Stimulated activated CD4-positive, alpha-beta T cell treated with anti-CD3 and anti-CD28 coated beads, Interleukin-15, amount 100 ng/mL, for 1 hour (primary cell): ENCODE measurements at places on chromosomes 7 and 10.

DNA sequence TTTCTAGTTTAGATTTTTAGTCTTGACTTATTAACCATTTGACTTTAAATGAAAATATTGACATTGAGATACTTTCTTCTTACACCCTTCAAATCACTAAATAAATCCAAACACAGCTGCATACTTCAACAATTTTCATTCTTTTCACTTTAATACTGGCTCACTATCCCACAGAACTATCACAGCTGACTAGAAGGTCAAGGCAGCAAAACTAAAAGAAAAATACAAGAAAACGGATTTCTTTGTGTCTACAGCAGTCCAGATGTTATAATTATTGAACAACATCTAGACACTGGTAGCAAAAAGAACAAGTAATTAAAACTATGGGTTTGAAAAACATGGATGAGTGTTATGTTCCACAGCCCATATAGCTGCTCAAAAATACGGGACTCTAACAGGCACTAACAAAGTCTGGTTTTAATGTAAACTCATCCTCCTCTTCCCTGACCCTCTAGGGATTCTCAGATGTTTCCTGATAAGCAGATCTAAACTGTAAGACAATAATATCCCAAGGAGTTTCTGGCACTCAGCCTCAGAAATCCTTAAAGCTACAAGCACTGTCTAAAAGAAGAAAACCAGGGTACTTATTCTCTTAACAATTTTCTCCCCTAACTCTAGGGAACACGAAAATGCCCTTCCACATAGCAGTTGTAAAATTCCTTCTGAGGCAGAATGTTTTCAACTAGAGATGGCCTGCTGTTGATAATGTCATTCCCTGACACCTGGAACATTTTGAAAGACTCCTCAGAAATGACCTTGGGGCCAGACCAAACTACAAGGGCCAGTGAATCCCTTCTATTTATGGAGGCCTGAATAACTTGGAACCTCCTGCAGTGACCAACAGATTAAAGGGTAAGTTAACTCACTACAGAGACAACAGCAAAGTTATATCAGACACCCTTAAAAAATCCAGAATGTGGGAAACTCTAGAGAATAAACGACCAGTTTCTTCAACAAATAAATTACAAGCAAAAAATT lies 12.8 kb downstream of the DNMBP start:
- no peak for DNase-seq

GRCh38 chr10:95406651-95407280 lies 116.0 kb upstream of the PDLIM1 start:
- no peak for DNase-seq

DNA sequence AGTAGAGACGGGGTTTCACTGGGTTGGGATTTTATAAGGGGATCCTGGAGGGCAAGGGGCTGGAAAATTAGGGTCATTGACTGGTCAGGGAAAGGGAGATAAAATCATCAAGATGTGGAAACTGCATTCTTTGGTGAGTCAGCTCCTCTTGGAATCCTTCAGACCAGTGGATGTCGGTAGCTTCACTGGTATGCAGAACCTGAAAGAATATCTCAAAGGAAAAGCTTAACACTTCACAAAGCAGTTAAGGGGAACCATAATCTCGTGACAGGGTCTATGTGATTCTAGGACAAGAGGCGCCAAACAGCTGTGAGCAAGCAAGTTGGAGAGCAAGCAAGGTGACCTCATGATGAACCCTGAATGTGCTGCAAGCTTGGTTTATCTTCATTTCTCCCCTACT lies 634.7 kb upstream of the AUTS2 start:
- no peak for DNase-seq

GRCh38 chr7:40848541-40849221 lies 713.9 kb downstream of the SUGCT start:
- no peak for DNase-seq

- no peak for DNase-seq
Measured at GRCh38 chr7:92667816-92668535, 77.8 kb upstream of the FAM133B start.

GRCh38 chr10:35172574-35172973 lies 45.9 kb downstream of the CREM start:
- DNase-seq, result no peak

- DNase-seq, result no peak
Measured at GRCh38 chr10:96606946-96607345, 20.1 kb upstream of the TM9SF3 start.

- no peak for DNase-seq
Measured at GRCh38 chr10:132011024-132011423, 29.3 kb upstream of the BNIP3 start.

DNA sequence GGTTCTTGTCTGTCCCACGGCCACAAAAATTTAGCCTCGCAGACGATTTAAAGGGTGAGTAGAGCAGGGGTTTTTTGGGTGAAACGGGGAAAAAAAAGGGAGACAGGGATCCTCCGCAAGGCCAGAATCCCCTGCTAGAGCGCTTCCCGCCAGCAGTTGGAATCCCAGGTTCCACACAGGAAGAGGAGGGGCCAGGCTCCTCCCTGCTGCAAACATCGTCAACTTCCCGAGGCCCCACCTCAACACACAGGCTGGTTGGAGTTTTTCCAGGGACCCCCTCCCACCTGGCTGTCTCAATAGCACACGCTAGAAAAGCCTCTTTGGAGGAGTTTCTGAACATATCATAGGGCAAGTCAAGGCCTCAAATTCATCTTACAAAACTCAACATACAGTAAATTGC lies 112.7 kb downstream of the MTERF1 start:
- no peak for DNase-seq

DNA sequence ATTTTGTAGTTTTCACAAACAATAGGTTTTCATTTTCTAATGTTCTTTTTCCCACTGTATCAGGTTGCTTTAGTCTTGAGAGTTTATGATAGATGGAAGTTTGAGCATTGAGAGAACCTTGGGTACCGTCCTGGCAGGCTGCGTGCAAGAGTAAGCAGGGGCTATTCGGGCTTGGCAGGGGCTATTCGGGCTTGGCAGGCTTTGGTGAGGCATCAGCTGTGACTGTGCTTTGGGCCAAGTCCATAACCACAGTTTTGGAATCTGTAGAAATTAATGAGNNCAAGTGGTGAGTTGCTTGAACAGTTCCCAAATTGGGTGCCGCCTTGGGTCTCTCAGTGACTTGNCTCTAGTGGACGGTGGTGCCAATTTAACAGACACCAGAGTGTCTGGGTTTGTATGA lies 424.6 kb downstream of the PAXIP1 start:
- no peak for DNase-seq

DNA sequence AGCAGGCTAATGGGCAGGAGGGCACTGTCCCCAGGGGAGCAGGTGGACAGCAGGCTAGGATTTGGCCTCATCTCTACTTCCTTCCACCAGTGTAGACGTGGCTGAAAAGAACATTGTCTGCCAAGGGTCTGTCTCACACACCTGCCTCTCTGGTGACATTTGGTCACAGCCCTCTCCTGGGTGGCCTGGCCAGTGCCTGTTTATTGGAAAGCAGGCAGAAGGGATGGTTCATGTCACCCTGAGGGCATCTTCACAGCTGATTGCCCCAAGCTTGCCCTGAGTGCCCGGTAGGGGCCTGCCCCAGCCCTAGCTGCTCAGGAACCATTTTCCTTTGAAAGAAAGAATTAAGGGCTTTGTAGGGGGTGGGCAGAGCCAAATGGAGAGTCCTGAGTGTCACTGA lies 138.7 kb downstream of the C10orf105 start:
- no peak for DNase-seq

DNA sequence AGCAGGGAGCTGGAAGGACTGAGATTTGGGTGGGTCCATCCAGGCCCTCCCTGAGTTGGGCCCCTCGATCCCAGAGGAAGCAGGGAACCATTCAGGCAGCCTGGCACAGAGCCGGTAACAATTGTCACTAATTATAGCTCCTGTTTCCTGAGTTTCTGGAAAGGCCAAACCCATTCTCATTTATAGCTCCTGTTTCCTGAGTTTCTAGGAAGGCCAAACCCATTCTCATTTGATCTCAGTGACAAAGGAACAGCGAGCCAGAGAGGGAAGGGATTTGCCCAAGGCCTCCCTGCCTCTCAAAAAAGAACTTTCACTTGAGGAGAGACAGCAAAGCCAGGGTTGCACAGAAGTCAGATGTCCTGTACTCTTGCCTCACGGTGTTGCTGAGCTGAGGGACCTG lies 521.9 kb downstream of the TYW1 start:
- no peak for DNase-seq

GRCh38 chr7:155858521-155859061 lies 46.3 kb upstream of the SHH start:
- no peak for DNase-seq

DNA sequence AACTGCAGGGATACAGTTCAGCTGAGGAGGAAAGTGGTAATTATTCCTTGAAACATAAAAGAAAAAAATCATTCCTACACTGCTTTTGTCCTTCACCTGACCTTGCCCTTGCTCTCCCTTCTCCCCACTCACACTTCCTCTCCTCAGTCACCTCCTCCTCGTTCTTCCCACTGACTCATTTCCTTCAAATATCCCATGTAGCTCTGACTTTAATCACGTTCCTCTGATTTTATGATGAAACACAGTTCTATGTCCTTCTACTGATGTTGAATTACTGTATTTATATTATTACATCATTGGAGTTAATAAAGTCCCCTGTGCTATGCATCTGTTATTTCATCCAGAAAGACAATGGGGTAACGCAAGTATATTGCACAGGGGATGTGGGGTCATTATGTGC lies 575.6 kb downstream of the POM121L12 start:
- DNase-seq, result no peak

DNA sequence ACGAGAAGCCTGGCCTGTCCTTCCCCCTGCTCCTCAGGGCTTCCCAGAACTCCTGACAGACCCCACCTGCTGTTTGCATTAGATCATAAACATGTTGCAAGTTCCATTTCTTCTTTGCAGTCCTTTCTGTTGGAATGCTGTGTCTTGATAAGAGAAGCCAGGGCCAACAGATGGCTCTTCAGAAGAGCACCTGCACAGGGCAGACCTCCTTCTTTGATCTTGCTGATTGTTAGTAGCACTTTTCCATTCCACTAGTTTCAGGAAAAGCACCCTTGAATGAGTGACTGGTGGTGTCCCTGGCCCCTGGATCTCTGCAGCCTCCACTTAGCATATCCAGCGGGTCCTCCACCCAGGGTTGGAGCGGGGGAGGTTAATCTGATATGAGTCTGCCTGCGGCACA lies 243.2 kb downstream of the GFRA1 start:
- no peak for DNase-seq

DNA sequence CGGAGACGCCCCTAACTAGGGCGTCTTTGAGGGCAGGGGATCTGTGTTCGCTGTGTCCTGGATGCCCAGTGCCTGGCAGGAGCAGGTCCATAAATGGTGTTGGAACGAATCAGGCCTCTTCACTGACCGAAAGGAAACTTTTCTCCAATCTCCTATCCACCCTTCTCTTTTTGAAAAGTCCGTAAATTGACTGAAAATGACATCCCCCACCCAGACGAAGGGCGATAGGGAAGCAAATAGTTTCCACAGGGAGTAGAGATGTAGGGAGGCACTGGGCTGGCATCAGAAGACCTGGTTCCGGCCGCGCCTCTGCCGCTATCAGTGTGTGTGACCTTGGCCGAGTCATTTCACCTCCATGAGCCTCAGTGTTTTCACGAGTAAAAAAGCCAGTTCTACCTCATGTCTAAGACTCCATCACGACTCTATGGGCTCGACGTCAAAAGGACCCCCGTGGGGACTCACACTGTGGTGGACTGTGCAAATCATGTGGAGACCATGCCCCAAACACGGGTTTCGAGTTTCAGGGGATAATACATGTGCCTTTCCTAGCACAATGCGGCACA lies 497 bp upstream of the RAB11FIP2 start:
- DNase-seq, result no peak

DNA sequence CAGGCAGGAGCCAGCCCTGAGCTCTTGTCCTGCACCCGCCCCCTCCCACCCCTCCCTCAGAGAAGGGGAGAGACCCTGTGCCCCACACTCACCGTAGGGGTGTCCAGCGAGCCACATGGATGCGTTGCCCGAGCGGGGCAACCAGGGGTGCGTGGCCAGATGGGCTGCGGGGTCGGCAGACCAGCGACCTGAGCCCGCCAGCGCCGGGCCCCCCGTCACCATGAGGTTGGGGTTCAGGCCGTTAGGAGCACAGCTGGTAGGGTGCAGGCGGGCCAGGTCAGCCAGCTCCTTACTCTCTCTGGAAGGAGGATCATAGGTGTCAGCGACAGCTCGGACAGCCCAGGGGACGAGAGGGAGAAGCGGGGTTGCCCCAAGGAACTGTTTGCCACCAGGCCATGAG lies 46.4 kb downstream of the TNRC18 start:
- no peak for DNase-seq

DNA sequence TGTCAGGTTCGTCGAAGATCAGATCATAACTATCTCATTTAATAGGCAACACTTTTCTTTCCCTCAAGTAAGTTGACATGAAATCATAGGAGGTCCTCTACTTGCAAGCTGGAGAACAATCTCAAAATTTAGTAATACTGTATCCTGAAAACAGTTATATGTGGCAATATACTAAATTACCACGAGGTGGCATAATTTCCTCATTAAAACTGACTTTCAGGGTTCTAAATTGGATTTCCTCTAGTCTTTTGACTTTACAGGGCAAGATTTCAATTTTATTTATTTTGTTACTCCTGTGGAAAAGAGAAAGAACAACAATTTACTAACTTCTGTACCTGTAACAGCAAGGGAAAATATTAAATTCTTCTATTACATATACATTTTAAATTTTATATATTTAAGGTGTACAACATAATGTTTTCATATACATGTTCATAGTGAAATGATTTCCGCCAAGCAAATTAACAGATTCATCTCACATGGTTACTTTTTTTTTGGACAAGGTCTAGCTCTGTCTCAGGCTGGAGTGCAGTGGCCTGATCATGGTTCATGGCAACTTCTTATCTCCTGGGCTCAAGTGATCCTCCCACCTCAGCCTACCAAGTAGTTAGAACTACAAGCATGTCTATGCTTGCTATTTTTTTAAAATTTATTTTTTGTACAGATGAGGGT lies 53.4 kb upstream of the CYP2C18 start:
- DNase-seq, result no peak

DNA sequence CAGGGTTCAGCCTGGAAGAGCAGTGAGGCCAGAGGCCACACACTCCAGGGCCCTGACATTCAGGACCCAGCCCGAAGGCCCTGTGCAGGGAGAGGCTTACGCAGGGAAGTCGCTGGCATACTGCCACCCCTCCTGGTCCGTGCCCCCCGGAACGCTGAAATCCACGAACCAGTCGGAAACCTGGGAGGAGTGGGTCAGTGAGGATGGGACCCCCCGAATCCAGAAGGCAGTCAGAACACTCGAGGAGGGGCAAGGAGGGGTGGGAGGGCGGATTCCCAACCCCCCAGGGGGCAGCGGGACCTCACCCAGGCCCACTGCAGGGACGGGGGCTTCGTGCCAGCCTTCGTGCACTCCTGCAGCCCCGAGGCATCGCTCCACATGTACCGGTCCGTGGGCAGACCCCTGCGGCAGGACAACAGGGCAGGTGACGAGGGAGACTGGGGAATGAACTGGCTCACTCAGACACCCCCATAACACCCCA lies 13.5 kb downstream of the BHLHA15 start:
- DNase-seq, result no peak

GRCh38 chr7:41063116-41063515 lies 639.8 kb downstream of the INHBA start:
- DNase-seq, result no peak

- DNase-seq, result no peak
Measured at GRCh38 chr10:71239946-71240795, 27.8 kb downstream of the UNC5B start.
